ENCODE measurements at places on chromosomes 5 and 9.
A peak's percentile ranks its signal among the peaks of the same experiment; 100 is the strongest.

DNA sequence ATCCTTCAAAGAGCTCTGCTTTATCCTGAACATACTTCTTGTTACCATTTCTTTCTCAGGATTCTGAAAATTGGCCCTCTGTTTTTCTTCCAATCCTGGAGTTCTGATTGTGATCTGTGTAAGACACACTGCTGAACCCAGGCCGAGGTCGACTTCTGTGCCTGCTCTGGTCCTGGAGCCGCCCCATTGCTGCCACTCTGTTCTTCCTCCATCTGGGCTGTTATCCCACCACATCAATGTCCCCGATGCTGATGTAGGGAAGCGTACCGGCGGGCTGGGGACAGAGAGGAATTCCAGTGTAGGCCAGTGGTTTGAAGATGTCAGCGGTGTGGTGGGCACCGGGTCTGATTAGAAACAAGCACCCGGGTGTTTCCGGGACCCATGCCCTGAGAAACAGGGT, 102.5 kb downstream of the LIFR start:
- DNase-seq: no peak

- peak; percentile 30 for DNase-seq
These were observed 188.3 kb downstream of the GABBR2 start for GRCh38 chr9:98520221-98520960.

GRCh38 chr9:137688725-137689124, 69.9 kb downstream of the EHMT1 start:
- DNase-seq: no peak

GRCh38 chr5:128341056-128341455, 197.0 kb downstream of the FBN2 start:
- DNase-seq: no peak

GRCh38 chr5:94192658-94193391, 425.6 kb downstream of the KIAA0825 start:
- DNase-seq: no peak

- no peak for DNase-seq
These were observed 191.2 kb downstream of the PALM2AKAP2 start for GRCh38 chr9:109971226-109971625.

GRCh38 chr9:107172979-107173347, 110.1 kb upstream of the RAD23B start:
- DNase-seq: no peak

- peak; percentile 16 for DNase-seq
These were observed 61.3 kb upstream of the MEGF10 start for GRCh38 chr5:127229185-127229889.

Measured in fibroblast of skin of right biceps (primary cell).